NCI-H460 (cell line): ENCODE measurements at places on chromosomes 5 and 9.

GRCh38 chr5:96648023-96648422, 14.2 kb upstream of the CAST start:
- DNase-seq = no peak

DNA sequence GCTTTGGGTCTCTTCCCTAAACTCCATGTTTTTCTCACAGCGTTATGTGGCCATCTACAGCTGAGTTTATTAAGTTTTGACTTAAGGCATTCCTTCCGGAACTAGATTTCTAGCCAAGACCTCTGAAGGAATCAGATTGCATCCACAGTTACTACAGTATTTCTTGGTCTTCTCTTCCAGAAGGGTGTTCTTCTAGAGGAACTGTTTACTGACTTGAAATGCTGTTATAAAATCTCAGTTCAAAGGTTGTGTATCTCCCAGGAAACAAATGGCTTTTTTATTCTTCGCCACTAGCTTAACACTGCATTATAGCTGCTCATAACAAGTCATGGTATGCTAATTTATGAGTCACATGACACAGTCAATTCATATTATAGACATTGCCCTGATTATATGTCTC, 55.3 kb upstream of the RAD23B start:
- DNase-seq = no peak

GRCh38 chr9:77809552-77809951, 161.4 kb upstream of the GNA14 start:
- no peak for DNase-seq

DNA sequence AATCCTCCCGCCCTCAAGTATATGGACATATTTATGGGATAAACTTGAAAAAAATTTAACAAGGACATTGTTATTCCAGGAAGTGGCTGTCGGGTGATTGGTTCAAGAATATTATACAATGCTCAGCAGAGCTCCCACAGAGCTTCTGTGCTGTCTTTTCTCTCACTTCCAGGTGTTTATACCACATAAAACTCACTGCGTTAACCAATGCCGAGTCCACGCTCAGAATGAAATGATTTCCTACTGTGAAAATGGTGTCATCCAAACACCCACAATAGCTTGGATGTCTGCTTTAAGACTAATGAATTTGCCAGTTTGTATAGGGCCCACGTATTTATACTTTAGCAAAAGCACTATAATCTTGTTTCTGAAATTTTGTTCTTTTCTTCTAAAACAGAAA, 368.2 kb downstream of the NDUFS4 start:
- no peak for DNase-seq

DNA sequence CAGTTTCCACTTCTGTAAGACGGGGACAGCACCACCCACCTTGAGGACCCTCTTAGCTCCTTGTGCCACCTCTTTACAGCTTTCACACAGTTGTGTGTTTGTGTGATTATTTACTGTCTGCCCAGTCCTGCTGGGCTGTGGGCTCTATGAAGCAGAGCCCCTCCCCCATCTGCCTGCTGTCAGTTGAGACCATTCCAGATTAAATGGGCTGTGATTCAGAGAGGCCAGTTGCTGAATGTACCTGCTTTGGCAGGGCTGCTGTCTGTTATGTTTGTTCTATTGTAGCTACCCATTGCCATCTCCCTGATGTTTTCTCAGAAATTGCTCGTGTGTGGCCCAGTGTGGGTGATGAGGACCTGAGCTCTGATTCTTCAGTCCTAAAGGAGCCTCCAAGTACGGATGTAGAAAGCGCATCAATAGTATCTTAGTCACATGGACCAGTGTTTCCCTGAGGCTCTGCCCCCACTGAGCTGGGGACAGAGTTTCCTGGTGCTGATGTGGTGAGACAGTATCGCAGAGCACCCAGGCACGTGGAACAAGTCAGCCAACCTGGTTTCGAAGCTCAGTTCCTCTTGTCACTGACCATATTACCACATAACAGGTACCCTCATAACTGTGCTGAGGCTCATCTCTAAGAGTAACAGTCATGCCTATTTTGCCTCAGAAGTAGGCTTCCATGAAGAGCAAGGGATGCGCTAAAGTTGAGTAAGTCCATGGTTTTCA, 3.7 kb downstream of the ANGPTL2 start:
- no peak for DNase-seq

DNA sequence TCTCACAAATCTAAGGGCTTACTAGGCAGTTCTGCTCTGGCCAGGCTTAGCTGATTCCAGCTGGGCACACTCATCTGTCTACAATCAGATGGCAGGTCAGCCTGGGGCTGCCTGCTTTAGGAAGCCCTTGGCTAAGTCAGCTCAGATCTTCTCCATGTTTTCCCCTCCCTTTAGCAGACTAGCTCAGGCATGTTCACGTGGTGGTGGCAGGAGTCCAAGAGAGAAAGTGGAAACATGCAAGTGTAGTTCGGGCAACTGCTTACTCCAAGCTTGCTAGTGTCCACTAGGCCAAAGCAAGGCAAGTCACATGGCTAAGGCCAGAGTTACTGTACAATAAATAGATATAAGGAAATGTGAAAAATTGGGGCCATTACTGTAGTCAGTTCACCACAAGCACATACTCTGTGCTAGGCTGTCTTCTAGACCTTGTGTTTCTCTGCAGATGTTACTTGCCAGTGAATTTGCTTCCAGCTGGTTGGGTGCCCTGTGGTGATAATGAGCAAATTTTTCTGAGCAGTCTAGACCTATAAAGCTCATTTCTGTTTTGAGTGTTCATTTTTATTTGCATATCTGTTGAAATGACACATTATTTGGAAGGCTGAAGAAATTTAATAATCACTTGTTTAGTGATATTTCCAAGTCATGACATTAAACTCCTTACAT, 38.3 kb downstream of the RECK start:
- no peak for DNase-seq

DNA sequence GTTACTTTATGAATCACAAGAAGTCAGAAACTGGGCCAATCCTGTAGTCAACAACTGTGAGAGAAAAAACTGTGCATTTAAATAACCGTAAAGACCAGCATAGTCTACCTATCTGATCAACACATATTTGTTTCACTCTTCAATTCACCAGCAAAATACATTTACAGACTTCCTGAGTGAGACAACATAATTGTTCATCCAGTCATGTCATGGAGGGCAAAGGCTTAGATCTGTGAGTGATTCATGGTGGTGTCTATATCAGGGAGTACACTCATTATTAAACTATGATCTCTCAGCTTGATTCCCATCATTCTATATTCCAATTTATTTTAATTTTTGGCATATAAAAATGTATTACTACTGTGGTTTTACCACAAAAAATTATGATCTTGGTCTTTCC, 694.6 kb downstream of the DNAH5 start:
- no peak for DNase-seq
